ENCODE measurements at places on chromosomes 7 and 10. TPM values are rescaled to one million over a fixed set of nuclear protein-coding genes. Genes with fewer than 3 reads are reported as not detected.

The MASTL gene
- polyA plus RNA-seq, result 5.8 TPM

DNA sequence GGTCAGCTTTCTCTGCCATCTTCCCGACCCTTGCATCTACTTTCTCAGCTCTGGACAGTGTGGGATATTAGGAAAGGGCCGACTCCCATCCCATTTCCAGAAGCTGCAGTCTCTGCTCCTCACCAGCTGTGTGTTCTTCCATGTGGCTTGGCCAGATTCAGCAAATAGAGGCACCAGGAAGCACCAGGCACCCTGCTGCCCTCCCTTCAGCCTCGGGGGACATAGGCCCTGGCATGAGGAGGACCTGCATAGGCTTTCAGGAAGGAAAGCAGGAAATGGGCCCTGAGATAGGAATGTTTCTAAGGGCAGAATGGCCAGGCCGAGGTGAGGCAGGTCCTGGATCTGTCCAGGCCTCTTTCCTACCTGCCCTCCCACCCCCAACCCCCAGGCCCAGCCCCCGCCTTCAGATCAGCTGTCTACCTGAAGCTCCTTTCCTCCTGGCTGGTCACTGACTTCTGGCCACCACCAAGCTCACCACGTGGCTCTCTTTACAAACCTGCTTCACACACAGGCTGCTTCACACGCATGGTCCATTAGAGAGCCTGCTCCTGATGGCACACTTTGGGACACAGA, 27.5 kb upstream of the PURB start:
- H3K27me3 ChIP-seq, result no peaks in the 10 kb centered on the region
- peaks cover 16% of the 10 kb centered on the region for H3K4me1 ChIP-seq
- H3K36me3 ChIP-seq, result no peaks in the 10 kb centered on the region
- DNase-seq, result peak; percentile 58

DNA sequence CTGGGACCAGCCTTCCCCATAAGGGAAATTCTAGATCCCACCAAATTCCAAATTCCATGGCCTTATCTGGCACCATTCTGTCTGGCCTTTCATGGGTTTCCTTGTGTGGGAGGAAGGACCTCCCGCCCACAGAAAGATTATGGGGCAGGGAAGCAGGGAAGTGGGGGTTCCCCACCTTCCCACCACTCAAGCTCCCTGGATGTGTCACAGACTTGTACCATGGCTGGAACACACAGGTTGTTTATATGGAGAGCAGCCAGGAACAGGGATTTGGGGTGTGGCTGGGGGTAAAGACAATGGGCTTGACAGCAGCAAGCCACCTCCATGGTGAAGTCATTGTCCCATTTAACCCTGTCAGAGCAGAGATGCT, 18.3 kb downstream of the UNC5B start:
- no peak for DNase-seq
- peaks cover 42% of the 10 kb centered on the region for H3K4me1 ChIP-seq
- H3K27ac ChIP-seq, result peak overlapping the region; percentile 100
- H3K36me3 ChIP-seq, result peaks cover 5% of the 10 kb centered on the region
- H3K4me3 ChIP-seq, result no peak overlapping the region
- H3K27me3 ChIP-seq, result no peaks in the 10 kb centered on the region

The PON3 gene
- not detected for polyA plus RNA-seq

- no peak overlapping the region for H3K4me3 ChIP-seq
- no peak for DNase-seq
- H3K27ac ChIP-seq, result no peak overlapping the region
- no peaks in the 10 kb centered on the region for H3K27me3 ChIP-seq
- no peaks in the 10 kb centered on the region for H3K36me3 ChIP-seq
Measured at GRCh38 chr10:81575036-81575435, 300.0 kb upstream of the NRG3 start.

DNA sequence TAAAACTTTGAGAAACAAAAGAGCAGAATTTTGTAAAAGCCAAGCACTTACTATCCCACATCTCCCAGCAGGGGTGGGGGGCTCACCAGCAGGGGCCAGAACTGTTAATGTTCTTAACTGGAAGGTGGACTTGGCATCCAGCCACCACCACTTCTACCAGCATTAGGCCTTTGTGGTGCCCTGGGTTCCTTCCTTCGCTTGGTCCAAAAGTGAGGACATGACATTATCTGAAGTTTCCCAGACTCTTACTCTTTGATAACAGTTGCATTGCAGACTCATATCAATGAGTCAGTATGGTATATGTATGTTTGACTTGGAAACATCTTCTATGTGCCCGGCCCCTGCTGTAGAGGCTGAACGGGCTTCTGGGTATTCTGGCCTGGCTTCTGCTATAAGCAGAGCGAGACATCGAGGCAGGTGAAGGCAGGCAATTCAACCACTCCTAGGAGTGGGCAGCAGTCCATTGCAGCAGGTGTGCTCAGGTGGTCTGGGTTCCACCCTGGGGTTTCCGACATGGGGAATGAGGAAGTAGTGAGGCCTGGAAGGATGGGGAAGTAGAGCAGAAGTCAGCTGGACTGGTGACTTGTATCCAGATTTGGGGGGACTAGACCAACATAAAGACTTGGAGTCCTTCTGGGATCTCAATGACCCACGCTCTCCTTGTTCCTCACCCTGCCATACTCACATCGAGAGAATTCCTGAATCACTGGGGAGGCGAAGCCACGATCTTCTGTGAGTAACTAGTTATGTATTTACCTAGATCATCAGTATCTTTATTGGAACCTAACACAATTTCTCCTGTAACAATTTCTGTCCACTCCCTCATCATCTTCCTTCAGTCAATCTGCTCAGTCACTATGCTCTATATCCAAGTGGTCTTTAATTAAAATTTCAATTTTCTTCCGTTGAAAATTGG, 4.1 kb downstream of the ZNF777 start:
- H3K27ac ChIP-seq, result no peak overlapping the region
- H3K36me3 ChIP-seq, result peaks cover 46% of the 10 kb centered on the region
- DNase-seq, result no peak
- no peak overlapping the region for H3K4me3 ChIP-seq
- H3K27me3 ChIP-seq, result no peaks in the 10 kb centered on the region

DNA sequence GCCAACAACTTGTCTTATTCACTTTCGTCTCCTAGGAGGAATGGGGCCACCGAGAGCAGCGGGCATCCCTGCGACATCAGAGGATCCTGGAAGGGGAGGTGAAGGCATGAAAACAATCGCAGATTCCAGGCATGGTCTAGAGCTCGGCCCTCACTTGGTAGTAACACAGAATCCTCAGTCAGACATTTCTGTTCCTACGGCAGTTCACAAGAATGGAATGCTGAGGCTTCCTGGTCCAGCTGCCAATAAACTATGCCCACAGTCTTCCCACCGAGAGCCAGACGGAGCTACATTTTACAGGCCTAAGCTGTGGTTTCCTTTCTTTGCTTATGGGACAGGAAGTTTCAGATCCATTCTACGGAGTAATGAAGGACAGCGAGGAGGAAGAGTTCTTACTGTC, 75.8 kb downstream of the OR13A1 start:
- no peak overlapping the region for H3K27ac ChIP-seq
- H3K27me3 ChIP-seq, result no peaks in the 10 kb centered on the region
- H3K4me3 ChIP-seq, result no peak overlapping the region
- DNase-seq, result no peak
- no peaks in the 10 kb centered on the region for H3K36me3 ChIP-seq

- peaks cover 21% of the 10 kb centered on the region for H3K36me3 ChIP-seq
- peaks cover 13% of the 10 kb centered on the region for H3K4me1 ChIP-seq
- peak overlapping the region; percentile 89 for H3K27ac ChIP-seq
- DNase-seq, result no peak
- no peaks in the 10 kb centered on the region for H3K27me3 ChIP-seq
Measured at GRCh38 chr10:988667-989545, 672 bp downstream of the GTPBP4 start.

- H3K4me3 ChIP-seq, result no peak within 1 kb of the TSS
- H3K27me3 ChIP-seq, result no peaks in the 10 kb centered on the region
- no peak within 1 kb of the TSS for H3K27ac ChIP-seq
- H3K4me1 ChIP-seq, result peaks cover 7% of the 10 kb centered on the region
- no peak for DNase-seq
Measured at GRCh38 chr7:150800581-150801241, at the start of gene TMEM176A. TSS of gene TMEM176A (plus strand) at chr7:150800769. CDS start at chr7:150801551, 782 bp downstream.

DNA sequence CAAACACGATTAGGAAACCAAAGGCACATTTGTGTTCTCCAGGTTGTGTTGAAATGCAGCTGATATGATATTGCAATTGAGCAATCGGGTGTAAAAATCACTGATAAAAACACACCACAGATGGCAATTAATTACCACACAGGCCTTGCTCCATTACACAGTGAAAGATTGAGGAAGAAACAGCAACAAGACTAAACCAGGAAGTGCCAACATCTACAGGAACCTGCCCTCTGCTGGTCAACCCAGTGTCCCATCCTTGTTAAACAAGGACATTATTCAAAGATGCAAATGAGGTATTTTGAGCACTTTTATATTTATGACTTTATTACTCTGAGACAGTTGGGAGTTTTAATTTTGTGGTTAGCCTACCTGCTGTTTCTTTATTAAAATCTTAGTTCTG, 765.6 kb upstream of the GHITM start:
- DNase-seq, result peak; percentile 20
- H3K27me3 ChIP-seq, result no peaks in the 10 kb centered on the region
- no peak overlapping the region for H3K27ac ChIP-seq
- H3K36me3 ChIP-seq, result no peaks in the 10 kb centered on the region

The MEPCE gene
- 20.2 TPM for polyA plus RNA-seq

DNA sequence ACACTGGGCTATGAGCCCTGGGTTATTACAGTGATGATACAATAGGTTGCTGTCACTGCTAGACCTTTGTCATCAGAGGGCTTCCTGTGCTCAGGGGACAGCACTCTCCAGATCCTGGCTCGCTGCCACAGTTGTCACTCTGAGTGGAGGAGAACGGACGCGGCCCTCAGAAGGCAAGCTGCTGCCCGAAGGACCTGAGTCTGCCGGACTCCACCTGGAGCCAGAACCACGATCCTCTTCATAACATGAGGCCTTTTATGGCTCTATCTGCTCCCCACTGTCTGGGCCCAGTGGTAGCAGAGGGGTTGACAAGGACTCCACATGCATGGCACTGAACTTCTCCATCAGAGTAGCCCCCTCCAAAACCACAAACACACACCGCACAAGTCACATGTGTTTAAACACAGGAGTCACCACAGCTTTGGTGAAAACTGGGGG, 94.7 kb upstream of the EFCAB10 start:
- H3K36me3 ChIP-seq, result no peaks in the 10 kb centered on the region
- H3K27ac ChIP-seq, result no peak overlapping the region
- no peak overlapping the region for H3K4me3 ChIP-seq

- peaks cover 8% of the 10 kb centered on the region for H3K4me1 ChIP-seq
- H3K27ac ChIP-seq, result no peak within 1 kb of the TSS
- H3K27me3 ChIP-seq, result no peaks in the 10 kb centered on the region
- no peak within 1 kb of the TSS for H3K4me3 ChIP-seq
Measured at GRCh38 chr10:100519311-100520051, at the start of gene SEC31B. TSS of gene SEC31B (minus strand) at chr10:100519861. CDS start at chr10:100516952, 2,909 bp downstream.

- DNase-seq, result no peak
- no peaks in the 10 kb centered on the region for H3K4me1 ChIP-seq
- H3K36me3 ChIP-seq, result no peaks in the 10 kb centered on the region
- no peak overlapping the region for H3K4me3 ChIP-seq
- no peak overlapping the region for H3K27ac ChIP-seq
Measured at GRCh38 chr10:80526742-80527141, 11.0 kb upstream of the SH2D4B start.

GRCh38 chr7:43583424-43584194, 701 bp downstream of the STK17A start:
- no peaks in the 10 kb centered on the region for H3K27me3 ChIP-seq
- H3K36me3 ChIP-seq, result no peaks in the 10 kb centered on the region
- peak; percentile 76 for DNase-seq

The NUTM2A gene
- 0.38 TPM for polyA plus RNA-seq

- no peak overlapping the region for H3K27ac ChIP-seq
- peaks cover 5% of the 10 kb centered on the region for H3K36me3 ChIP-seq
- peaks cover 12% of the 10 kb centered on the region for H3K4me1 ChIP-seq
- no peak overlapping the region for H3K4me3 ChIP-seq
- no peak for DNase-seq
- H3K27me3 ChIP-seq, result no peaks in the 10 kb centered on the region
Measured at GRCh38 chr7:92279396-92280031, 33.7 kb downstream of the ANKIB1 start.

GRCh38 chr7:46524350-46524749, 603.3 kb upstream of the IGFBP3 start:
- H3K27me3 ChIP-seq, result no peaks in the 10 kb centered on the region
- no peaks in the 10 kb centered on the region for H3K4me1 ChIP-seq
- no peaks in the 10 kb centered on the region for H3K36me3 ChIP-seq
- no peak for DNase-seq

DNA sequence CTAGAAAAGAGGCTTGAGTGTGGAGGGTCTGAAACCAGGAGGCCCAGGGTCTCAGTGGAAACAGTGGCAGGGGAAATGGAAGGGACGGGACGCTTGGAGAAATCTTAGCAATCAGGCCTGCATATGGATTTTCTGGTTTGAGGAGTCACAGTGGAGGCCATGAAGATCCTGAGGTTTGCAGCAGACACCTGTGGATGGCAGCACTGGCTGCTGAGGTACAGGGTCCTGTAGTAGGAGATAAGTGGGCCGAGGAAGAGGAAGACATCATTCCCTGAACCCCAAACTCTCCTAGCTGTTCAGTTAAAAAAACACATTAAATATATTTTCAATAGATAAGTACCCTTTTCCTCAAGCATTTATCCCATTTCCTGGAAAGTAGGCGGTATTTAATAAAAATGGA, 208.8 kb upstream of the IGFBP3 start:
- no peaks in the 10 kb centered on the region for H3K27me3 ChIP-seq
- no peak overlapping the region for H3K4me3 ChIP-seq
- H3K4me1 ChIP-seq, result peaks cover 3% of the 10 kb centered on the region
- peak; percentile 22 for DNase-seq
- H3K27ac ChIP-seq, result no peak overlapping the region

The SPAM1 gene
- not detected for polyA plus RNA-seq

DNA sequence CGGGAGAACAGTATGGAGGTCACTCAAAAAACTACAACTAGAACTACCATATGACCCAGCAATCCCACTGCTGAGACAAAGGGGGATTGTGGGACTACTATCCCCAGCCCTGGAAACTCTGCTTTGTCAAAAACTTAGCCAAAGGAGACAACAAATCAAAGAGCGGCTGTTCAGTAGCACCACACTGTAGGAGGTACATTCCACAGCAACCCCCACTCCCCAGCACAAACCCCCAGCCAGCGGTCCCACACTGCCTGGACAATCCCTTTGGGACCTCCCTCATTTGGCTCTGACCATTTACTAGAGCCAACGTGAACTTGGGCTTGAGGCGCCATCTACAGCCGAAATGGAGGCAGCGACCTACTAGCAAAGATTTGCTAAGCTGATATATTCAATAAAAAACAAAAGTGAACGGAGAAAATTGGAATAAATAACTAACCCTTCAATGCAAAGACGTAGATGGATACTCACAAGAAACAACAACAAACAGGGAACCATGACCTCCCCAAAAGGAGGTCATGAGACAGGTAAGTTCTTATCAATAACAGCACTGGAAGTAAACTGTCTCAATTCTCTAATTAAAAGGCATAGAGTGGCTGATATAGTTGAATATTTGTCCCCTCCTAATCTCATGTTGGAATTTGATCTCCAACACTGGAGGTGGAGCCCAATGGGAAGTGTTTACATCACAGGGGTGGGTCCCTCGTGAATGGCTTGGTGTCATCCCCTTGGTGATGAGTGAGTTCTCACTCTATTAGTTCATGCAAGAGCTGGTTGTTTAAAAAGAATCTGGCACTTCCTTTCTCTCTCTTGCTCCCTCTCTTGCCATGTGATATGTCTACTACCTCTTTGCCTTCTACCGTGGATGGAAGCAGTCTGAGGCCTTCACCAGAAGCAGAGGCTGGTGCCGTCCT, 119.0 kb upstream of the KCNMA1 start:
- no peaks in the 10 kb centered on the region for H3K27me3 ChIP-seq
- peaks cover 3% of the 10 kb centered on the region for H3K4me1 ChIP-seq
- H3K36me3 ChIP-seq, result peaks cover 4% of the 10 kb centered on the region
- no peak overlapping the region for H3K27ac ChIP-seq

Data from SK-N-SH (cell line).